ENCODE measurements at places on chromosomes 7 and 10.

- DNase-seq, result no peak
These were observed 84.5 kb downstream of the AOAH start for GRCh38 chr7:36639826-36640225.

GRCh38 chr7:149824748-149825566 lies 13.2 kb upstream of the ZNF862 start:
- DNase-seq, result no peak

GRCh38 chr7:104264285-104264684 lies 56.5 kb upstream of the ORC5 start:
- no peak for DNase-seq

GRCh38 chr7:50709151-50709550 lies 73.5 kb downstream of the GRB10 start:
- DNase-seq, result no peak

DNA sequence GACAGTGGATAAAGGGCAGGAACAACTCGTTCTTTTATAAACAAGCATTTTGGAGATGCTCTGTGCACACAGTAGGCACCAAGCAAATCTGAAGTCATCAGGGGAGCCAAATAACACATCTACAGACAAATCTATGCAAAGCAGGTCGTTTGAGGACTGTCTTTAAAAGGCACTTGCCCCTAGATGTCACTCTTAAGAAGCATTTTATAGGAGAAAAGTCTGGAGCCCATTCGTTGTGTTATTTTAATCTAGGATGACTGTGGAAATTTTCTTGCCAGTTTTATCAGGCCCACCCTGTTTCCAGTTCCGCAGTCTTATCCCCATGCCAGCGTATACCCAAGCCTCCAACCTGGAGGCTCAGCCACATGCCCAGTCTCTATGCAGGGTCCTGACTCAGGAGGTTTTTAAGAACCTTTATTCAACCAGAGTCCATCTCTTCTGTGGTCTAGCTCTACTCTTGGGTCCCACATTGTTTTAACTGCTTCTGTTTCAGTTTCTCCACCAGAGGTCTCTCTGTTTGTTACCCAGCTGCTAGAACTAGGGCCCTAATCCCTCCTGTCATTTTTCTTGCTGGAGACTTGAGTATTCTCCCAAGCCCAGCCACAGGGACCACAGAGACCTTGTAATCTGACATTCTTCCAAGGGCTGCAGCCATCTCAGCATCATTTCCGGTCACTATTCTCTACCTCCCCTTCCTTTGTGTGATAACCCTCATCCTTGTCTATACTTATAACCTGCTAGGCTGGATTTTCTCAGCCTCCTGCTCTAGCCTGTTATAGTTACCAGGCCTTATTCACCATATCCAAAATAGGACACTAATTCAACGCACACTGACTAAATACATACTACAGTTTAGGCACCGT lies 26.7 kb downstream of the PIK3CG start:
- DNase-seq, result no peak

- DNase-seq, result no peak
These were observed 3.0 kb downstream of the IRF5 start for GRCh38 chr7:128940494-128941322.

DNA sequence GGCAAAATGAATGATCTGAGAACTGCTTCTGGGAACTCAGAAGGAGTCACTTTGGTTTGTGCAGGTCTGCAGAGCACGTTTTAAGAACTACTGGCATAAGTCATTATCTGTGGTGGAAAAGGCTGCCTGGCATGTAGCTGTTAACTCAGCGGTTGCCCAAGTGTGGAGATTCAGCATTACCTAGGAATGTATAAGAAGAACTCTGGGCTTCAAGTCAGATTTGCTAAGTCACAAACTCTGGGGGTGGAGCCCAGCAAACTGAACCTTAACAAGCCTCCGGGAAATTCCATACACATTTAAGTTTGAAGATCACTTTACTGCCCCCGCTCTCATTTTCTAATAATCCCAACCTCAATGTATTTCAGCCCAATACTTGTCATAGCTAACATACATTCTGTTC lies 31.1 kb downstream of the PLXDC2 start:
- DNase-seq, result no peak

DNA sequence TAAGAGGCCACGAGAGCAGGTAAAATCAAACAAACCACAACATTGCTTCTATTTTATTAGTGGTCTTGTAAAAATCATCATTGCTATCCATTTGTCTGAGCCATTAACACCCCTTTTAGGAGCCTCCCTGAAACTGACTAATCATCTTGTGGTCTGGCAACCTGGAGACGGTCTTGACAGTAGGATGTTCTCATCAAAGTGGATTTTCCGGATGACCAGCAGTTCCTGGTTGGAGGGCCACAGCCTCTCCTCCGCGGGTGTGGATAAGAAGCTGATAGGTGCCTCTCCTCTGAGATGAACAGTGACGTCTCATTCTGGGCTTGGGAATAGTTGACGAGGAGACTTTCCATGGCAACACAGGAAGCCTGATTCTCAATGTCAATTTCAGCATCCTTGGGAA lies 490.7 kb downstream of the TYW1 start:
- no peak for DNase-seq

DNA sequence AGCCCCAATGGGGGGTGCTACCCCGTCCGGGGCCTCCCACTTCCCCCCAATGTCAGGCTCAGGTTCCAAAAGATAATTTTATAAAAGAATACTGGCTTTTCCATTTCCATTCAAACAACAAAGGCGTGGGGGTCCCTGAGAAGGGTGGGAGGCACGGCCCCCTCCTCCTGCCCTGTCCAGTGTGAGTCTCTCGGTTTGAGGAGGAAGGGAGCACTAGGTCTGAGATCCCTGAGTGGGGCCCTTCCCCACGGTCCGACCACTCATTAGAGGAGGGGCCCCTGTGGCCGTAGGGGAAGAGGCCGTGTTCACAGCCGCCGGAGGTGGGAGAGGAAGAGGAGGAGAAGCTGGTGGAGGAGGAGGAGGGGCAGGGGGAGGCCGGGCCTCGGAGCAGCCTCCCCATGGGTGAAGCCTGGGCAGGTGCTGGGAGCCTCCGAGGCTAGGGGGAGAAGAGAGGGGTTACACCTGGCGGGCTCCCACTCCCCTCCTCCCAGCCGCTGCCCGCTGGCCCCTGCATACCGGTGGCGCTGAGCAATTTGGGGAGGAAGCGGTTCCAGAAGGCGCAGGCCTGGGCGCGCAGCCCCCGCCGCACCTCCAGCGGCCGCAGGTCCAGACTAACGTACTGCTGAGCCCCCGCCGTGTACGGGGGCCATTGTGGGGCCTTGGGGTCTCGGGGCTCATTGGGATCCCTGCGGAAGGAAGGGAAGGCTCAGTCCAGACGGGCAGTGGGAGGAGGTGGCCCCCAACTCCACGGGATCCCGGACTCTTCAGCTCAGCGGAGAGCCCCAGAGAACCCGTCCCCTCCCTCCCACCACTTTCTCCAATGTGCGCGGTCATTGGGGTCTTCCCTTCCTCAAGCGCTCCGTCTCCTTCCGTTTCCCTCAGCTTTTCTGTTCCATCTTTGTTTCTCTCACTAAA lies 1.4 kb upstream of the UFSP1 start:
- DNase-seq, result no peak

DNA sequence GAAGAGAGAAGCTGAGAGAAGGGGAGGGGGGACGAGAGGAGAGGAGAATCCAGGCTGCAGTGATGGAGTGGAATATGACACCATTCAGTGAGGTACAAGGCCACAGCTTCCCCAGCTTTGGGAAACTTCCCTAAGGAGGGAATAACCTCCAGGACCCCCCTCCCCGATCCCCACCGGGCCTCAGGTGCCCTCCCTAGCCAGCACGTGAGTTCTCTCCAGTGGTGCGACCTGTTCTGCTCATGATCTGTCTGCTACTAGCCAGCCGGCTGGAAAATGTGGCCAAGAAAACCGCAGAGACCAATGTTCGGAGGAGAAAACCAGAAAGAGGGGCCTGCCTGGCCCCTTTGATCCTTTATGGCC lies 39.9 kb upstream of the AGK start:
- DNase-seq, result no peak
